Stimulated activated CD4-positive, alpha-beta T cell treated with anti-CD3 and anti-CD28 coated beads, Interleukin-2, amount 100 ng/mL, for 24 hours (primary cell): ENCODE measurements at places on chromosomes 16 and 17.

- DNase-seq: peak; percentile 34
Measured at GRCh38 chr16:88905563-88905962, 39.1 kb upstream of the PABPN1L start.

DNA sequence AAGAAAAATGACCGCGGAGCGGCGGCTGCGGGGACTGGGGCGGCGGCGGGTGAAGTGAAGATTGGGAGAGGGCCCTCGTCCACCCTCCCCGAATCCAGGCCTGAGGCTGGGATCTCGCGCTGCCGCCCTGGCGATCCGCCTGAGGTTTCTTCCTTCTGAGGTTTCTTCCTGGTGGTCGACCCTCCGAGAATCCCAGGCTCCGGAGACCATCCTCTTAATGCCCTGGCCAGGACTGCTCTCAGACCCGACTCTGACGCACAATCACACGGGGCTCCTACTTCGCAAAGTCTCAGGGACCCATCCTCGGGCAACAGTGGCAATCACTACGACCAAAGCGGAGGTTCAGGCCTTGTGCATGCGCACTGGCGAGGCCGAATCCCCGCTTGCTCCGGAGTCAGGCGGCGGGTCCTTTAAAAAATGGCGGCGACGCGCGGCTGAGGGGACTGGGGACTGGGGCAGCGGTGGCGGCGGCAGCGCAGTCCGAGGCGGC is 18.0 kb upstream of the KCNJ18 start:
- no peak for DNase-seq

DNA sequence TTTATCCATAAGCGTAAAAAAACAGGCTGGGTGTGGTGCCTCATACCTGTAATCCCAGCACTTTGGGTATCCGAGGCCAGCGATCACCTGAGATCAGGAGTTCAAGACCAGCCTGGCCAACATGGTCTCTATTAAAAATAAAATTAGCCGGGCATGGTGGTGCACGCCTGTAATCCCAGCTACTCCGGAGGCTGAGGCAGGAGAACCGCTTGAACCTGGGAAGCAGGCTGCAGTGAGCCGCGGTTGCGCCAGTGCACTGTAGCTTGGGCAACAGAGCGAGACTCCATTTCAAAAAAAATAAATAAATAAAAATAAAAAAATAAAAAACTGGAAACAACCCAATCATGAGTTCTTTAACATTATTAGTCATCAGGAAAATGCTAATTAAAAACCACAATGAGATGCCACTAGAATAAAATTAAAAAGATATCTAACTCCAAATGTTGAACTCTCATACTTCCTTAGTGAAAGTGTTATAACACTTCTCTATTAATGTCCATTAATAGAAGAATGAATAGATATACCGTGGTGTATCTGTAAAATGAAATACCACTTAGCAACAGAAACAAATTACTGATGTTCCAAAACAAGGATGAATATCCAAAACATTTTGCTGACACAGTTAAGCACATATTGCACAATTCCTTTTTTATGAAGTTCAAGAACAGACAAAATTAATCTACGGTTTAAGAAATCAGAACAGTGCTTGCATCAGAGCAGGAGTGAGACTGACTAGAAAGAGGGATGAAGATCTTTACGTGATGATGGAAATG is 13.1 kb downstream of the MPHOSPH6 start:
- no peak for DNase-seq

DNA sequence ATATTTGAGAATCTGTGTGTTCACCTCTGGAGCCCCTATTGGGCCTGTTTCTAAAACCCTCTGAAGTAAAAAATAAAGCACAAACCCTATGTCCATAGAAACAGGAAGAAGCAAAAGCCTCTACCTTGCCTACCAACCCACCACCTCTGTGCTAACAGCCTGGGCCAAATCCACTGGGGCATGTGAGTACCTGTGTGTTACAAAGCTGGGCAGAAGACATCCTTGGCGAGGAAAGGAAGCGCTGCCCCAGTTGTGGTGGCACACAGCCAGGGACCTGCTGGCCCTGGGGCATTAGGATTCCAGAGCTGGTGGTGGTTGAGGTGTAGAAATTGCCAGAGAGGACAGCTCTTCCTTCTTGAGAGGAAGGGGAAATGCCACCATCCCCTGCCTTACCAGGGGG is 30.0 kb downstream of the MYO18A start:
- no peak for DNase-seq

GRCh38 chr17:2874189-2874686 is 78.0 kb downstream of the RAP1GAP2 start:
- DNase-seq: no peak

GRCh38 chr17:82875407-82875856 is 35.6 kb upstream of the ZNF750 start:
- no peak for DNase-seq

GRCh38 chr16:53991754-53992378 is 287.9 kb downstream of the FTO start:
- no peak for DNase-seq

- DNase-seq: no peak
Measured at GRCh38 chr16:83040174-83040573, 413.4 kb downstream of the CDH13 start.

- no peak for DNase-seq
Measured at GRCh38 chr17:48792033-48792798, 24.8 kb downstream of the TTLL6 start.

DNA sequence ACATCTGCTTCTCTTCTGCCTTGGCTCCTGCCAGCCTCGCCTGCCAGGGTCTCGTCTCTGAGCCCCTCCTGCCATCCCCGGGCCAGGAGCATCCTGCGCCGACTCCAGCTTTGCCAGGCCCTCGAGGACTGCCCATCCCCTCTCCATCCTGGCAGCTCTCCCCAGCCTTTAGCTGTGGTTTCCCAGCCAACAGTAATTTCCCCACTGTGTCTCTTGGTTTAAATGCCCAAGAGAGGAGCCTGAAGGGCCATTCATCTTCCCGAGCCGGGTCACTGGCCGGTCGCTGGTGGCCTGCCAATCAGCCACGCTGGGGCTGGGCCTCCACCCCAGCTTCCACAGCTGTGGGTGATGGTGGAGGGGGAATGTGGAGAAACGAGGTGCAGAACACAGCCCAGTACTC is 47.8 kb downstream of the MRC2 start:
- DNase-seq: no peak

DNA sequence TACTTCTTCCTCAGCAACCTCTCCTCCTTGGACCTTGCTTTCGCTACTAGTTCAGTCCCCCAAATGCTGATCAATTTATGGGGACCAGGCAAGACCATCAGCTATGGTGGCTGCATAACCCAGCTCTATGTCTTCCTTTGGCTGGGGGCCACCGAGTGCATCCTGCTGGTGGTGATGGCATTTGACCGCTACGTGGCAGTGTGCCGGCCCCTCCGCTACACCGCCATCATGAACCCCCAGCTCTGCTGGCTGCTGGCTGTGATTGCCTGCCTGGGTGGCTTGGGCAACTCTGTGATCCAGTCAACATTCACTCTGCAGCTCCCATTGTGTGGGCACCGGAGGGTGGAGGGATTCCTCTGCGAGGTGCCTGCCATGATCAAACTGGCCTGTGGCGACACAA is 429 bp downstream of the OR2C1 start:
- no peak for DNase-seq
